CD4-positive, alpha-beta T cell treated with Interleukin-6 at 100 ng/mL for 8 hours (primary cell): ENCODE measurements at places on chromosomes 6 and 20.
A peak's percentile ranks its signal among the peaks of the same experiment; 100 is the strongest.

- peak; percentile 79 for DNase-seq
Measured at GRCh38 chr20:24948939-24949679, at the start of gene CST7. Gene CST7 (plus strand): TSS chr20:24949269. CDS start chr20:24949506, 237 bp downstream.

DNA sequence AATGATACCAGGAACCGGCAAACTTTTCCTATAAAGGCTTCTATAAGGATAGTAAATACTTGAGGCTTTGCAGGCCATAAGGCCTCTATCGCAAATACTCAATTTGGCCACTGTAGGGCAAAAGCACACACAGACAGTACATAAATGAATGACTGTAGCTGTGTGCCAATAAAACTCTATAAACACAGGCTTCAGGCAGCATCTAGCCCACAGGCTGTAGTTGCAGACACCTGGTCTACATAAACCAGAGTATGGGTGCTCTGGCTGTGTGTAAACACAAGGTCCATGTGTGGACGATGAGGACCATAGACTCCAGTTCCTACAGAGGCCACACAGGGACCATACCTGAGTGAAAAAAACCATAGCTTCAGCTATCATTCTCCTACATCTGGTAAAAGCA, 52.2 kb downstream of the ZMYND8 start:
- DNase-seq: no peak

DNA sequence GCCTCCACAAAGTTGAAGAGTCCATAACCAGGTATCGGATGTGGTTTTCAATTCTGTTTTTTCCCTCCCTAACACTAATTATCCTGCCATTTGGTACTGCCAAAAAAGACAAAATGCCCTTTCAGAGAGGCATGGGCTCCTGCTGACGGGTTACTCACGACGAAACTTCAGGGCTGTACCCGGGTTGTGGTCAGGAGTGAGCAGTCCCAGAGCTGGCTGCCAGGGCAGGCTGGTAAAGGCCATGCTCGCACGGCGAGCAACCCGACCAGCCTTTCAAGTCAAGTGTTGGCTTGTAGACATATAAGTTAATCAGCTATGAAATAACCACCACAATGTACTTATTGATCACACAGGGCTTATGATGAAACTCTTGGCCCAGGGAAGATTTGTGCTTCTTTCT, 152.5 kb downstream of the FOXC1 start:
- DNase-seq: no peak

- no peak for DNase-seq
Measured at GRCh38 chr6:19332806-19333460, 504.2 kb upstream of the ID4 start.

DNA sequence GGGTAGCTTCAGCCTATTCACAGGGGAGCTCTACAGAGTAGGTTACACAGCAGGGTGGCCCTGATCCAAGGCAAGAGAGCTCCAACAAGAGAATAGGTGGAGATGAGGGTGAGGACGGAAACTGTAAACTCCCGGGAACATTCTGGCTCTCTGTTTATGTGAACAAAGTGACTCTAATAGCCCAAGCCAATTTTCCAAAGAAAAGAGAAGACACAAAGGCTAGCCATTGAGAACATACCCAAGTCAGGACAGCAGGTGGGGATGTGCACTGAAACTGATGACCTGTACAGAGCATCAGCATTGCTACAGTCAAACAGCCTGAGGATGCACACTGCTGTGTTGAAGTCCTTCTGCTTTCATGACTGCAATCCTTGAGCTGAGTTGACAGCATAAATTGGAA, 136.0 kb upstream of the TOP1 start:
- no peak for DNase-seq
